ENCODE measurements at places on chromosomes 2 and 18.

GRCh38 chr2:18518116-18519111 lies 42.0 kb downstream of the RDH14 start:
- no peak for DNase-seq

DNA sequence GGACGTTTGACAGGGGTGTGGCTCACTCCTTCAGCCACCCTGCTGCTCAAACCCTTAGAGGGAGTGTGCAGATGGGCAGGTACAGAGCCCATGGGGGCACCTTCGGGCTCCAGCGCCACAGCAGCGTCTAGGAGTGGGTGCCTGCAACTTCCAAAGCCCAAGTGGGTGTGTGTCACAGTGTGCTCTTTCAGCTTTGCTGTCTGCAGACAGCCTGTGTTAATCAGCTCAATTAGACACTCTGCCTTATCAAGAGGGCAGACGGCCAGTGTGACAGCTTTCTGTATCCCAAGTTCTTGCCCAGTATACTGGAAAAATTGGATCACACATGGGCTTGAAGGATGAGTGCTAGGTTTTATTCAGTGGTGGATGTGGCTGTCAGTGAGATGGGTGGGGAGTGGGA lies 96.7 kb downstream of the AP1S3 start:
- no peak for DNase-seq

GRCh38 chr2:71711133-71711855 lies 257.9 kb downstream of the DYSF start:
- DNase-seq: no peak

DNA sequence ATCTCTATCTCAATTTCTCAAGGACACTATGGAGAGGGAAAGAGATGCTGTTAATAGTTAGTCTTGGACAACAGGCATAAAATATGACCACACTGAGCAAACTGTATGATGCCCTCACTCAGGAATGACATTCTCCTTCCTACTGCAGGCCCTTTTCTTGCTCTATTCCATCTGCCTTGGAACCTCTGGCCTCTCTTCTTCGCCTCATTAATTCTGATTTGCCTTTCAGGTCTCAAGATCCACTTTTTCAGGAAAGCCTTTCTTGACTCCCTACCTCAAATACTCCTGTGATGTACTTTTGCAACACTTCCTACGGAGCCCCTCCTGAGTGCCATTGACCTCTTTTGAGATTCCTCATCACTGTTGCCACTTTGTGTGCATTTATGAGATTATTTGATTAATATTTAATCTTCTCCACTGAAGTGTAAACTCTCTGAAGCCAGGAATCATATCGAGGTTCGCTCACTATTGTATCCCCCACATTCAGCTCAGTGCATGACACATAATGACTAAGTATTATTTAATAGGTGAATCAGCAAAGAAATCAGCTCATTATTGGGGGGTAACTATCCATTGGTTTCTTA lies 21.3 kb upstream of the SPP2 start:
- DNase-seq: no peak

- DNase-seq: no peak
These were observed 356.8 kb downstream of the NR4A2 start for GRCh38 chr2:155975734-155976133.

DNA sequence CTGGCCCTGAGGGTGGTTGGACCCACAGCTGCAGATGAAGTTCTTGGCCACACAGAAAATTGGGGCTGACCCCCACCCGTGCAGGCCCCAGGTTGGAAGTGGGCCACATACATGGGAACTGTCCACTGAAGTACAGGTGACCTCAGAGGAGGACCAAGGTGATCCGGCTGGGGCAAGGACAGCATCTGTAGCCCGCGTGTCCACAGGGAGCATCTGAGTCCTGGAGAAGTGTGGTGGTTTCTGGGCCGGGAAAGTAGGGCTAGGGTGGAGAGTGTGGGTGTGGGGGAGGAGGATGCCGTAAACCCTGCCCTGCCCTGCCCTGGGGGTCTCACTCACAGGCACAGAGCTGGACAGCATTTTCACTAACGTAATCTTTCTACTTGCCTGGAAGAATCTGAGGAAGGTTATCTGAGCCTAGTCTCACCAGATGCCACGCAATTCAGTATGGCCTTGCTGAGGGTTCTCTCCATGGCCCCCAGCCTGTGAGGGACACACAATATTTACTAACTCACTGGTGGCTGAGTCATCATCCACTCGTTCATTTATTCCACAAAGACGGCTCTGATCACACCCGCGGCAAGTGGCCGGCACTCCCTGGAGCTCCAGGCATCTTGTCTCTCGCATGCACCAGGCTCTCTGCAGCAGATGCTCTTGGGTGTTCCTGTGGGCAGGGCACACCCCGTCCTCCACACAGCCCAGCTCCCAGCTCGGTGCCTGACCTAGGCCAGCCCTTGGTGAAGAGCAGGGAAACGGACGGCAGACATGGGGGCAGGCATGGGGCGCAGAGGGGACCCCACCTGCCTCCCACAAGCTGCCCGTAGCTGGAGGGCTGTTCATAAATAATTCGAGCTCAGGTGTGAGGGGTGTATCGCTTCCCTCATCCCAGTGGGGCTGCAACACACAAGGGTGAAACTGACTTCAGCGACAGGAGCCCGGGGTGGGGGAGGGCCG lies 51.2 kb downstream of the INHBB start:
- no peak for DNase-seq

DNA sequence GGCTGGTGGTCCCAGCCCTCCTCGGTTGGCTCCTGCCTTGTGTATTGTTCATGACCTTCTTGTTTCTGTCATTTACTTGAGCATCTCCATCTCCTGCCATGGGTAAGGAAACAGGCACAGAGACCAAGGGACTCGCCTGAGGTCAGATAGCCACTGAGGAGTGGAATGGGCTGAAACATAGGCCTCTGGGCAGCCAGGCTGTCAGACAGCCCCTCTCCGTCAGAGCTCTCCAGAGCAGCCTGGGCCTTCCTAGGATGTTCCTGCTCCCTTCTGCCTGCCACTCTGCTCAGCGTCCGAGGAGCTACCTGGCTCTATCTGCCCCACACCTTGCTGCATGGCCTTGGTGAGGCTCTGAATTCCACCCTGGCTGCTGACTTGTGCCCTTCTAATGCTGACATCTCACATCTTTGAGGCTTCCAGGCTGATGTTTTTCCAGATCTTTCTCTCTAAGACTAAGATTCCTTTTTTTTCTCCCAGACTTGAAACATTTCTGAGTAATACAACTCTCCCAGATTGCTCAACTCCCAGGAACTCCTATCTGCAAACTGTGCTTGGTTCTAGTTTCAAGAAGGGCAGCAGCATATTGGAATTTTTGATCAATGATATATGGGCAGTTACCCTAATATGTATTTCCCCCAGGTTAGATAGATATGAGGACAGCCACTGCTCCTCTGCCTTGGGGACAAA lies 67.7 kb downstream of the MCFD2 start:
- no peak for DNase-seq

GRCh38 chr2:53202063-53202462 lies 565.5 kb upstream of the CHAC2 start:
- no peak for DNase-seq

DNA sequence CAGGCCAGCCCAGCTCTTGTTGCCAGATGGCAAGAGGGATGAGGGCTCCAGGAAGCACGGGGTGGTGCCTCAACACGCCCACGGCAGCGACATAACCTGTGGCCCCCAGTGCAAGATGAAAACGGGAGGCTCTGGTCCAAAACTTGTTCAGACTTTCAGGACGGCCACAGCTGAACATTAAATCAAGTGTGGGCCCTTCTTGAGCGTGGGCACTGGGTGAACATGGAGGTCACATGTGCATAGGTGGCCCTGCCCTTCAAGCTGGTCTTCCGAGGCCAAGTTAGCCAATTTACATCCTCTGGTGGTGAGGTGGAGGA lies 77.5 kb downstream of the NDUFA10 start:
- no peak for DNase-seq

GRCh38 chr2:67945940-67946339 lies 116.9 kb downstream of the C1D start:
- no peak for DNase-seq

- no peak for DNase-seq
These were observed 36.0 kb downstream of the SKA1 start for GRCh38 chr18:50410894-50411293.

GRCh38 chr18:59900222-59901128 lies 679 bp downstream of the PMAIP1 start:
- DNase-seq: no peak

- DNase-seq: no peak
These were observed 3.2 kb upstream of the CXCR1 start for GRCh38 chr2:218169757-218170546.

- DNase-seq: no peak
These were observed 155.3 kb downstream of the PHLPP1 start for GRCh38 chr18:62870643-62871042.

DNA sequence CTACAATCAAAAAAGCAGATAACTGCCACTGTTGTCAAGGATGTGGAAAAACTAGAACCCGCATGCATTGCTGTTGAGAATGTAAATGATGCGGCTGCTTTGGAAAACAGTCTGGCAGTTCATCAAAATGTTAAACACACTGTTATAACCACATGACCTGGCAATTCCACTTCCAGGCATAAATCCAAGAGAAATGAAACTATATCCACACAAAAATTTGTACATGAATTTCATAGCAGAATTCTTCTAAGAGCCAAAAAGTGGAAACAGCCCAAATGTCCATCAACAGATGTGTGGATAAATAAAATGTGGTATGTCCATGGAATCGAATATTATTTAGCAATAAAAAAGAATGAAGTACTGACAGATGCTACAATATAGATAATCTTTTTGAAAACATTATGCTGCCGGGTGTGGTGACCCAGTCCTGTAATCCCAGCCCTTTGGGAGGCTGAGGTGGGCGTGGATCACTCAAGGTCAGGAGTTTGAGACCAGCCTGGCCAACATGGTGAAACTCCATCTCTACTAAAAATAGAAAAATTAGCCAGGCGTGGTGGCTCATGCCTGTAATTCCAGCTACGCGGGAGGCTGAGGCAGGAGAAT lies 32.0 kb downstream of the ERCC3 start:
- no peak for DNase-seq

DNA sequence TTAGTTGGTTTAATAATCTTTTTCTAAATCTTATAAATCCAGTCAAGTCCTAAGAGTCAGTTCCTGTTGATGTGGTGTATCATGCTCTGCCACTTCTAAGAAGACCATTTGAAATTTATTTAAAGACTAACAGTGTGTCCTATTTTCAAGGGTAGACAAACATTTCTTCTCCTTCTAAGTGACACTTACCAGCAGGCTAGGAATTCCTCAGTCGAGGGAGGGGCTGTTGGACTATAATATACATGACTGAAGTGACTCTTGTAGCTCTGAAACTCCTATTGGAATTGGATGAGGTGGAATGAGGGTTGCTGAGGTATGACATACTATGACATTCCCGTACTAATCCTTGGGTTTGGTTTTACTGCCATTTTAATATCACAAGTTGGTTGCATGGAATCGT lies 30.6 kb downstream of the ITGB6 start:
- DNase-seq: no peak

- no peak for DNase-seq
These were observed 9.8 kb downstream of the MFSD2B start for GRCh38 chr2:24019729-24020128.

- no peak for DNase-seq
These were observed 18.5 kb upstream of the DNER start for GRCh38 chr2:229732897-229733296.

- no peak for DNase-seq
These were observed 11.8 kb downstream of the CEP68 start for GRCh38 chr2:65067806-65068553.

- DNase-seq: peak; percentile 8
These were observed 236.9 kb downstream of the SCG2 start for GRCh38 chr2:223365158-223365679.

DNA sequence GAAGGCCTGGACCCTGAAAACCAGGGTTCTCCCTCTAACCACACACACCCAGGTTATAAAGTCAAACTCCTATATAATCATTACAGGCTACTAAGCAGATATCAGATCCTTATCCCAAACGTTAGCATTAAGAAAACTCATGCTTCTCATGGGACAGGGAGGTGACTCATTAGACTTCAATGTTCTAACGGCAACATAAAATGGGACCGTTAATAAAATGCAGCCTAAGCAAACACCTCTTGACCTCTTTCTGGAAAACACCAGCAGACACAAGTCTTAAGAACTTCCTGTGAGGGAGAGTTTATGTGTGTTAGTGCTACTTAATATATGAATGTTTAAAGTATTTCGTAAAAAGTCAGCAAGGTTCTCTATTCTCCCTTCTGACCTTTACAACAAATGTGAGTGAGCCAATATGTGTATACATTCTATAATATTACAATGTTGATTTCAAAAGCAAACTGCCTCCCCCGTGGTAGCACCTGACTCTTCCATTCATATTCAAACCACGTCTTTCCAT lies 31.7 kb downstream of the LPIN2 start:
- no peak for DNase-seq

DNA sequence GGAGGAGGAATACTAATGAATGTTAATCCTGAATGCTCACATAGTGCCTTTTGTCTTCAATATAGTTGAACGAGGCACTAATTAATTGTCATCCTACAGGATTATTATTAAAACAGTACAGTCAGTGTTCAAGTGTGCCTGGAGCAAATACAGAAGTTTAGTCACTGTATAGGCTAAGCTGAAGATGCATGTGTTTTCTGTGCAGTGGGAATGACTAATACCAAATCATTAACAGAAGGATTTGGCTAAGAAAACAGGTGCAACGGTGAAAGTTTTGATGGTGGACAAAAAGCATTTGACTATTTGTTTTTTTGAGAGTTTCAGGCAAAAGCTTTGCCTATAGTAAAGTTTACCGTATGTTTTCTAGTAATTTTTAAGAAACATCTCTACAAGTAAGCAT lies 62.8 kb downstream of the DCC start:
- no peak for DNase-seq

DNA sequence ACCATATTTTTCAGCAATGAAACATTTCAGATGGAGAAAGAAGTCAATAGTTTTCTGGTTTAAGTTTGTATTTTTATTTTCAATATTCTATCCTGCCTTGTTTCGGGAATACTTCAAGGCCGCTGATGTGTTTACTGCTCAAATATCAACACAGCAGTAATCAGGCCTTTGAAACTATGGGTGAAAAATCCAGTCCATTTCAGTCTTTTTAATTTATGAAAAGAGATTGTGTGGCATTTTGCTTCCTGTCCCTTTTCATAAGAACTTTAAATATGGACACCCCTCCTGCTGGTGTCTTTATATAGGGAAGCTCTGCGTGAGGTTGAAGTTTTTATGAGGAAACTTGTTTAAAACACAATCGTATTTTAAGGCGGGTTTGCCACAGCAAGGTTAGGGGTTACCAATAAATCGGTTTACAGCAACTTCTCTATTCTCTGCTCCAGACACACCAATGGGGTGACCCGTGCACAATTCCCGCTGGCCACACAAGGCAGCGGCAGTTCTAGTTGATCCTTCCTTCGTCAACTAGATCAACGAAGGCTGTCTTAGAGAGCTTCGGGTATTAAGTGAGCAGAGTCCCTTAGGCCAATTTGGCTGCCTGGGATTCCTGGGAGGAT lies 1.2 kb upstream of the TANC1 start:
- no peak for DNase-seq

DNA sequence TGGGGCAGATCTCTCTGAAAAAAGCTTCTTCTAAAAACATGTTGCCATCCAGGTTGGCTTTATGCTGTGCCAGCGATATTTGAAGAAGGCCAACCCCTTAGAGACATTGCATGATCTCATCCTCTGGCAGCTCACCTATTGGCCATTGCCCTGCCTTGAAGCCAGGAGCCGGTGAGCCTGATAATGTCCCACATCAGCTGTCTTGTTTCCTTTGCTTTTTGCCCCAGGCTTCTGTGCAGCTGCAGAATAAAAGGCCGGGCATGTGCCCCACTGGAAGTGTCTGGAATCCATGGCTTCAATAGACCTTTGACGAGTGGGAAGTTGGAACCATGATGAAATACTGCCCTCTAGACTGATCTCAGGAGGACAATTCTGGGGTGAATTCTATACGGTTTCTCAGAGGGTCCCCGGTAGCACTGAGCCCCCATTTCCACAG lies 523.5 kb upstream of the ZEB2 start:
- DNase-seq: peak; percentile 93

GRCh38 chr2:124258140-124258880 lies 233.2 kb downstream of the CNTNAP5 start:
- DNase-seq: no peak
